ENCODE measurements at places on chromosomes 6 and 20.

- no peak for DNase-seq
Measured at GRCh38 chr6:133487174-133487573, 246.0 kb downstream of the EYA4 start.

DNA sequence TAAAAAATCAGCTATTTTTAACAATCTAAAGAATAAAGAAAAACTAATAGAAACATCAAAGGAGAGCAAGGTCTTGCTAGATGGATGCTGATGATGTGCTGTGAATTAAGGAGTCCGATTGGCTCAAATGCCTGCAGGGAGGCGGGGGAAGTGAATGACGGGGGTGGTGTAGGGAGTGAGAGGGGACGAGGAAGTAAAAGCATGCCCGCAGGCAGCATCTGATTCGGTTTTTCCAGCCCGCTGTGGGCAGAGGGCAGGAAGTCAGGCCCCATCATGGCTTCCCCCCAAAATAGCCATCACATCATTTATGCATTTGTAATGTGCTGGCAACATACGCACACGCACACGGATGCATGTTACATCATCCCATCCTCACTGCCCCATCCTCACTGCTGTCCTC lies 10.3 kb downstream of the RSPO4 start:
- no peak for DNase-seq

DNA sequence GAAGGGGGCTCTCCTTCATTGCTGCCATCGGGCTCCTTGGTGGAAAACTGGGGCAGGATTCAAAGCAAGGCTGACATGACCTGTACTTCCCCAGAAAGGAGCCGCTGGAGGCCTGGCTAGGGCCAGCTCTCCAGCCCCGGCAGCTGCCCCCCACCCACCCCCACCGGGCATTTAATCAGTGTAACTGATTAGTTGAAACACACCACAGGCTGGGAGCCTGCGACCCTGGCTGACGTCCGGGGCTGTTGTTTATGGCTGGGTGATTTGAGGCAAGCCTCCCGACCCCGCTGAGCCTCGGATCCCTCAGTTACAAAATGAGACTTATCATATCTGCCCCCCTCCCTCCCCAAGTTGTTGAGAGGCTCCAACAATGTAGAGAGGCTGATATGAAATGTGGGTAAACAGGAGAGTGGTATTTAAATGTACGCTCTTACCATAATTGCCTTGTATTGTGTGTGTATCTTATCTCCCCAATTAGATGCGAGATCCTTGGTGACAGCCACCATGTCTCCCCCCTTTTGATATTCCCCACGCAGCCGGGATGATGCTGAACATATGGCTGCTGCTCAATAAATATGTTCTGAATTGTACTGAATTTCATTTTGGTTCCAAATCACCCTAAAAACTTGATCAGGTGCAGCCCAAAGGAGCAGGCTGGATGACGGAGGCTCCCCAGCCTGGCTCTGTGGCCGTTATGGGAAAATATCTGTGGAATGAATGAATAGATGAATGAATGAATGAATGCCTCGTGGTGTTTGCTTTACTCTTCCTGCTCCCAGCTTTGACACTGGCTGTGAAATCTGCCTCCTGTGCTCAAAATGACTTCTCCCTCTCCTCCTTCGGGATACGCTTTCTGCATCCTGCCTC lies 31.8 kb upstream of the APCDD1L start:
- DNase-seq: no peak

DNA sequence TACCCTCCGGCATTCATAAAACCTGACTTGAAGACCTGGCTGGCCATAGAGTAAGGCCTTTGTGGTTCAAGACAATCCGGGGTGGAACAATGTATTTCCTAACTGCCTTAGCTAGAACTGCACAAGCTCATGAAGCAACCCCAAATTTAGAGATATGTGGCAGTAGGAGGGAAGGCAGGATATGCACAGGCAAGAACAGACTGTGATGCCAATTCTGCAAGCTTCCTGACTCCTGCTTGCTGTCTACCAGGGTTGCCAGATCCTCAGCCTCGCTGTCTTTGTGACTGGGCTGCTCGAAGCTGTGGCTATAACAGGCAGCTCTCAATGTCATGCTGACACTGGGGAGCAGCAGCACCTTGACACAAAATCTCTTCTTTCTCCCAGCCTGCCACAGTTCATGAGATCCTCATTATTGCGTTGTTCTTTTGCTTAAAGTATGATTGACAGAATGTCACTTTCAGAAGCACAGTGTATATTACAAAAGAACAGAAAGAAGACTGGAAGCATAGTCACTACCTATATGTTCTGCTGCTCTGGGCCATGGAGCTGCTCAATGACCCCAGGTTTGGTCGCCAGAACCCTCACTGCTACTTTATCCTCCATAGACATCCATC lies 18.3 kb upstream of the SHLD1 start:
- DNase-seq: no peak

DNA sequence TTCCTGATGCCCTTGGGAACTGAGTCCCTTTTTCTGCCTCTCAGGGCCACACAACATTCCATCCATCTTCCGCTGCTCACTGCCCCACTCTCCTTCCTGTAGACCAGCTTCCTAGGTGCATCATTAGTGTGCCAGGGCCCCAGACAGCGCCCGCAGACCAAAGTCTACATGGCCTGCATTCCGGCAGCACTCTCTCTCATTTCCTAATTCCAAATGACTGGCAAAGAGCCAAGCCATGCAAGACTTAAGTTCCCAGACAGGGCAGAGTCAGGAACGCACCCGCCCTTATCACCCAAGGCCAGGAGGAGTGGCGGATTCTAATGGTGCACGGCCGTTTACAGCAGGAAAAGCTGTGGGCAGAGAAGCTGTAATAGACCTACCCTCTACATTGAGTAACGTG lies 159.8 kb upstream of the ARID1B start:
- no peak for DNase-seq

DNA sequence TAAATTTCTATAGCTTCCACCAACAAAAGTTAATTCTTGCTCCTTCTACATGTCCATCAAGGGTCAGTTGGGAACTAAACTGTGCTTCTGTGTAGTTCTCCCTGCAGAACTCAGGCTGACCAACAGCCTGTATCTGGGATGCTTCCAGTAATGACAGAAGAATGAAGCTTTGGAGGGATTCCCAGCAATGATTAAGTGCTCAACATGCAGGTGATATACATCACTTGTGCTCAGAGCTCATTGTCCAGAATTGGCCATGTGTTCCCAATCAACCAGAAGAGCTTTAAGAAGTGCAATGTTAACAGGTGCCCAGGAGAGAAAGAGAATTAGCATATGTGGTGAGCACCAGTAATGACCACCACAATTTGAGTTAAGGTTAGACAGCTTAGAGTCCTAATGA lies 37.4 kb upstream of the SNRPB2 start:
- DNase-seq: no peak

DNA sequence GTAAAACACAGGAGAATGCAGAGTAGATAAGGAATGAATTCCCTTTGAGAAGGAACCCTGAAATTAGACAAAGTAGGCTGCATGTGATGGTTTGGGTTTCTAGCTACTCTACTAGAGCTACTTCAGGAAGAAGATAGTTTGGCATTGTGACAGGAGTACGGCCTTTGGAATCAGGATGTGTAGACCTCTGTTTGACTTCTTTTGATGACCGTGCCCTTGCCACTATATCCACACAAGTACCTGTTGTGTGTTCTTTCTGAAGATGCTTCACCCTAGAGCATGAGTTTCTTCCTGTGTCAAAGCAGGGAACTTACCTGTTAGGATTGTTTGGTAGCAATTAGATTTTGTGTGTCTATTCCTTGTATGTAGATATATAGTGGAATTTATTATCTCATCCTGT lies 41.7 kb downstream of the CD2AP start:
- DNase-seq: no peak

Measured in activated T-cell treated with anti-CD3 and anti-CD28 coated beads for 1 hour (primary cell).